ENCODE measurements at places on chromosomes 1 and 21. TPM values are rescaled to one million over a fixed set of nuclear protein-coding genes. Genes with fewer than 3 reads are reported as not detected.

Gene AMY2A
- polyA plus RNA-seq, result 0.08 TPM

Gene RAB7B
- 7.9 TPM for polyA plus RNA-seq

Gene HEYL
- 68.6 TPM for polyA plus RNA-seq

Gene DYNLT4
- polyA plus RNA-seq, result 3.0 TPM

Gene IVL
- 0.13 TPM for polyA plus RNA-seq

Gene ISG15
- polyA plus RNA-seq, result 104 TPM
